ENCODE measurements at places on chromosomes 7 and 10.

GRCh38 chr7:36199329-36199728 lies 46.3 kb downstream of the EEPD1 start:
- DNase-seq, result no peak

GRCh38 chr7:134203186-134203889 lies 76.2 kb downstream of the LRGUK start:
- no peak for DNase-seq

DNA sequence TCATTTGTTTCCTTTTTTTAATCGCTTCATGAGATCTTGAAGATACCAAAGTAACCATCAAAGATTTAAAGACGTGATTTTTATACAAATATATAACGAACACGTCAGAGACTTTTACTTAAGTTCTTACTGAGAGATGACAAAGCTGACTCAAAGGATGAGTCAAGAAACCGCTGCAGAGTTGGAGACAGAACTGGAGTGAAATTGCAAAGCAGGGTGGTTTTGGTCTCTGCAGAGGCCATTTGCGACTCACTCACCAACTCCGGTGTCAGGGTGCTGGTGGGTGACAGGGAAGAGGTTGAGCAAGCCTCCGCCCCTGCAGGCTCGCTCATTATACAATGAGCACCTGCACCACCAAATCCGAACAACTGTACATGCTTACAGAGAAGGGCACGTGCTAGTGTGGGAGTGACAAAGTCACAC lies 75.2 kb downstream of the DNAJB6 start:
- peak; percentile 79 for DNase-seq

DNA sequence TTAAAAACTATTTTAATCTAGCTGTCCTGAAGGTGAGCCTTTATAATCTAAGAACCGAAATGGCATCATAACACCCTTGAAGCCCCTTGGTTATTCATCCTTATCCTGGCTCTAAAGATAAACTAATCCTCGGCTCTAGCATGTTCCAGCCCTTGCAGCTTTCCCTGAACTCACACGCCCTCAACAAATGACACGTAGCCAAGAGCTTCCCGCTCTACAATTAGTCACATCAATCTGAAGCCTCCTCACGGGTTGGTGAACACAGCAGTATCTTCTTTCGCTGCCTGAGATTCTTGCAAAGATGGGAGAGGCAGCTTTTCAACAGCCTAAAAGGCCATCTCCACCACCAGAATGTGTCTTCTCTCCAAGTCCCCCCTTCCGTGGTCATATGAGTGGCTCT lies 4.1 kb downstream of the FRMD4A start:
- DNase-seq, result no peak

GRCh38 chr7:112462236-112462635 lies 12.0 kb downstream of the IFRD1 start:
- DNase-seq, result no peak

- DNase-seq, result no peak
Measured at GRCh38 chr7:12729112-12729511, 41.7 kb downstream of the ARL4A start.

DNA sequence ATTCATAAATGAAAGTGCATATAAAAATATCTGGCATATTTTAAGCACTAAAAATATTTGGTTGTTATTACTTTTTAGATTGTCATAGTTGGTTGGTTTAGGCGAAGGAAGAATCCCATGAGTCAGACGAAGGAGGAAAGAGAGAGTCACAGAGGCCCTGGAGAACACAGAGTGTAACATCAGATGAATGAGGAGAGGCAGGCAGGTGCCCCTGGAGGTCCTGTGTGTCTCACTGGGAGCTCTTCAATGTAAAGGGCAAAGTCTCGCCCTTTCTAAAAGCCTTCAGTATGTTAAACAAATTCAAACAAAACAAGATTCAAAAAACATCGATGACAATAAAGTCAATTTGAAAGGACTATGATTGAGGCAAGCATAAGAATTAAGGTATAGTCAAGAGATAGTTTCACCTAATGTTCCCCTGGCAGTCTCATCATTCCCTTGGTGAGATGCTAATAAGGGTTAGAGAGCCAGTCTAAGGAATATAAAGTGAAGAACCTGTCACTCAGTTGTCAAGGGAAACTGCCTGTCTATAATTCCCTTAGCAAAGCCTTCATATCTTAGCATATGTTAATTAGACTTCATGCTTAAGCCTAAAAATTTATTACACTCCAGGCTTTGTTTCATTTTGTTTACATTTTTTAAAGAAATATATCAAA lies 194.3 kb downstream of the TPK1 start:
- DNase-seq, result no peak

DNA sequence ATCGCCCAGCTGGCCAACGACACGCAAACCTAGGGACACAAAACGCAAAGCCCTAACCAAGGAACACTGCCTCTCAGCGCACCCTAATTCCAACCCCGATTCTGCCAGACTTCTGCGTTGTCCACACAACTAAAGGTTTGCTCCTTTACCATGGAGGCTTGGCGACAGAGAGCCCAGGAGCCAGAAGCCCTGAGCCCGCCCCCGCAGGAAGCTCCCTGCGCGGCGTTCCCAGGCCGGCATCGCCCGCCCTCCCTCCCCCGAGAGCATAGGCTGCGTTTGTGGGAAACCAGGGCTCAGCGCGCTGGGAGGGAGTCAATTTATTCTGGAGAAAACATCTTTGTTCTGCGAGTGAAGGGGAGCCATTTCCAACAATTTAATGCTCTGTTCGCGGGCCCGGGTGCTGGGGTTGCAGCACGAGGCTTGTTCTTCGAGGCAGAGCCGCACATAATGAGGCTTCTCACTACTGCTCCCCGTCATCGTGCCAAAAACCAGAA lies 103.9 kb downstream of the GRID1 start:
- no peak for DNase-seq

DNA sequence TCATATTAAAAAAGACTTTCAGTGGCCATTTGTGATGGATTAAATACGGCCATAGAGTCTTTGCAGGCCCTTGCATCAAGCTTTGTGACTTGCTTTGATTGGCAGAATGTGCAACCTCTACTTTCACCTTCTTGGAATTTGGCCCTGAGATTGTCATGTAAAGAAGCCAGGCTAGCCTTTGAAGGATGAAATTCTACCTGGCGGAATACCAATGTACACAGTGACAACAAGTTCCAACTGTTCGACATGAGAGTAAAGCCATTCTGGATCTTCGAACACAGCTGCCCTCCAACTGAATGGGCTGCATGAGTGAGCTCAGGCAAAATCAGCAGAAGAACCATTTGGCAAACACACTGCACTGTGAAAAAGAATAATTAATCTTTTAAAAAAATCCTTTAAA lies 321.3 kb downstream of the PHF14 start:
- no peak for DNase-seq

- peak; percentile 44 for DNase-seq
Measured at GRCh38 chr10:23192712-23193434, 761 bp downstream of the PTF1A start.

DNA sequence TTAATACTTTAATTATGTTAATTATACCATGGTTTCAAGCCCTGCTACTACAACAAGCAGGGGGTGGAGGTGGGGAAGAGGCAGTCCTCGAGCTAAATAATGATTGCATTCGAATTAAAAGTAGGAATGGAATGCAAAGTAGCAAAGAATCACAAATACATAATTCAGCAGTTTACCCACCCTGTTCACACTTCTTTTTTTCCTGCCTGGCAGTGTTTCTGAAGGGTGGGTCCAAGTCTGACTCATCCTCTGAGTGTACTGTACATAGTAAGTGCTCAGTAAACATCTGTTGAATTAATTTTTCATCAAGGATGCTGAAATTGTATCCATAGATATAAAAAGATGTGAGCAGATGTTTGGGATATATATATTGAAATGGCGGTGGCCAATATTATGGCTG lies 778.8 kb downstream of the LRMDA start:
- DNase-seq, result no peak

DNA sequence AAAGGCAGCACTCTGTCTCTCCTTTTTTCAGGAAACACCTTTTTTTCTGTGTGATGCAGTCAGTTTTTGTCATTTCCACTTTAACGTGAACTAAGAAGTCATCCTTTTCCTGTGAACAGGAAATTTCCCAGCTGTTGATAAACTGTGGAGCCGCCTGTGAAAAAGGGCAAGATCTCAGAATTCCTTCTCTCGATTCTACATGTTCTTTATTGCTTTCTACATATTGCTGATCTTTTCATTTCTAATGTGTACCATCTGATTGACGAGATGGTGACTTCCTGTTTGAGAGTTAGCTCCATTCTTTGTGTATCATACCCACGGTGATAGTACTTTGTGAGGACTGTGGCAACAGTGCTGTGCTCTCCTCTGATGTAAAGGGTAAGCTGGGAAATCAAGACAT lies 50.4 kb downstream of the ADD3 start:
- DNase-seq, result no peak

DNA sequence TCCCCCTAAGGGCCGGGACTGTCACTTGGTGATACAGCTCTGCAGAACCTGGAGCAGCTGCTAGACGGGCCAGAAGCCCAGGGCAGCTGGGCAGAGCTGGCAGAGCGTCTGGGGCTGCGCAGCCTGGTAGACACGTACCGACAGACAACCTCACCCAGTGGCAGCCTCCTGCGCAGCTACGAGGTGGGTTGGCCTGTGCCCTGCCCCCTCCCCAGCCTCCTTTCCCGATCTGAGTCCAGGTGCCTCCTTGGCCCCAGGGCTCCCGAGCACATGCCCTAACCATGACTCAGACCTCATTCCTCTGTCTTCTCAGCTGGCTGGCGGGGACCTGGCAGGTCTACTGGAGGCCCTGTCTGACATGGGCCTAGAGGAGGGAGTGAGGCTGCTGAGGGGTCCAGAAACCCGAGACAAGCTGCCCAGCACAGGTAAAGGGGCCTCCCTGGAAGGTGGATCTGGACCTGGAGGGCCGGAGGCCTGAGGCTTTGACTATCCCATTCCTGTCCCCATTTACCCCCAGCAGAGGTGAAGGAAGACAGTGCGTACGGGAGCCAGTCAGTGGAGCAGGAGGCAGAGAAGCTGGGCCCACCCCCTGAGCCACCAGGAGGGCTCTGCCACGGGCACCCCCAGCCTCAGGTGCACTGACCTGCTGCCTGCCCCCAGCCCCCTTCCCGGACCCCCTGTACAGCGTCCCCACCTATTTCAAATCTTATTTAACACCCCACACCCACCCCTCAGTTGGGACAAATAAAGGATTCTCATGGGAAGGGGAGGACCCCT lies 6.4 kb downstream of the NFKB2 start:
- DNase-seq, result no peak

- DNase-seq, result no peak
Measured at GRCh38 chr7:128265156-128265905, 24.3 kb downstream of the LEP start.

- no peak for DNase-seq
Measured at GRCh38 chr10:23448802-23449570, 10.1 kb downstream of the OTUD1 start.

GRCh38 chr10:75402486-75403143 lies 1.1 kb upstream of the ZNF503 start:
- peak; percentile 34 for DNase-seq

DNA sequence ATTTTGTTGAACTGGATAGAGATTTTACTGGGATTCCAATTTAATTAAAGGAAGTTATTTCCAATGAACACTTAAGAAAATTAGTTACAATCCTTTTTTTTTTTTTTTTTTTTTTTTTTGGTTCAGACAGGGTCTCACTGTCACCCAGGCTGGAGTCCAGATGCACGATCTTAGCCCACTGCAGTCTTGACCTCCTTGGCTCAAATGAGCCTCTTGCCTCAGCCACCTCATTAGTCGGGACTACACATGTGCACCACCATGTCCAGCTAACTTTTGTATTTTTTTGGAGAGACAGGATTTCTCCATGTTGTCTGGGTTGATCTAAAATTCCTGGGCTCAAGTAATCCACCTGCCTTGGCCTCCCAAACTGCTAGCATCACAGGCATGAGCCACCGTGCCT lies 2.5 kb upstream of the ARL5B start:
- no peak for DNase-seq

- no peak for DNase-seq
Measured at GRCh38 chr10:72034040-72034499, 54.3 kb downstream of the SPOCK2 start.

- no peak for DNase-seq
Measured at GRCh38 chr7:87797395-87797794, 78.8 kb downstream of the SLC25A40 start.

- DNase-seq, result no peak
Measured at GRCh38 chr7:10537764-10538163, 435.9 kb upstream of the PHF14 start.

GRCh38 chr7:55794527-55794926 lies 68.0 kb downstream of the SEPTIN14 start:
- DNase-seq, result peak; percentile 23

GRCh38 chr7:128178611-128179010 lies 62.5 kb upstream of the LEP start:
- DNase-seq, result no peak

GRCh38 chr10:31604096-31604495 lies 285.1 kb downstream of the ZEB1 start:
- no peak for DNase-seq

GRCh38 chr7:43078794-43079193 lies 33.7 kb upstream of the HECW1 start:
- no peak for DNase-seq

- no peak for DNase-seq
Measured at GRCh38 chr7:147535701-147536111, 1054.9 kb upstream of the C7orf33 start.

DNA sequence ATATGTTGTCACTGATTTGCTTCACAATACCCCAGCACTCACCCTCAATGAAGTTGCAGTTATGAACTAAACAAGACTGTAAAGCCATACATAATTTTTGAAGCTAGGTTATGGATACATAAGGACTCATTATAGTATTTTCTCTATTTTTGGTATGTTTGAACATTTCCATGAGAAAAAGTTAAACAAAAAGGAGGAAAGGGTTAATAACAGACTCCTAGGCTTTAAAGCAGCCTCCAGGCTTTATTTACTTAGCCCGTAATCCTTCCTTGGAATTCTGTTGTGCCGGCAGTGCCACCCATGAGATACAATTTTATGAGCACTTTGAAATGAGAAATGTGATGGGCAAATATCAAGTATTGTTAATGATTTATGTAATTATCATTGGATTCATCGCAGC lies 2.1 kb upstream of the DENND11 start:
- DNase-seq, result no peak

GRCh38 chr10:92829042-92829785 lies 19.1 kb upstream of the EXOC6 start:
- no peak for DNase-seq

DNA sequence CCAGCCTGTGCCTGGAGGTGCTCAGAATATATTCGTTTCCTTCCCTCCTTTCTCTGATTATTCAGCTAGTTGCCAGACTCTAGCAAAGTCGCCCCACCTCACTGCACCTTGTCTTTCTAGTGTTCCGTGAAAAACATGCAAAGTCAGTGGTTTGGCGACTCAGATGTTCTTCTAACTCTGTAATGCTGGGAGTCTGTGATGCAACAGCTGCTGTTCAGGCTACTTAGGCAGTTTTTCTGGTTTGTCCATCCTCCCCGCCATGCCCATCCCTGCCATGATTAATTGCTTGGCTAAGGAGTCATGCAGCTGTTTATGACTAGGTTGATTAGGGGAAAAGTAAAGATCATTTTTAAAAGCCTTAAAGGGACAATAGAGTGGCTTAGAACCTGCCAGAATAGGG lies 99.4 kb downstream of the MTPN start:
- no peak for DNase-seq

- no peak for DNase-seq
Measured at GRCh38 chr7:40726559-40726958, 591.8 kb downstream of the SUGCT start.

Data from activated T-cell treated with anti-CD3 and anti-CD28 coated beads, Interleukin-2, amount 50 U/mL, for 48 hours (primary cell).